ENCODE measurements at places on chromosomes 2 and 18. TPM values are rescaled to one million over a fixed set of nuclear protein-coding genes. Genes with fewer than 3 reads are reported as not detected.

Gene SOWAHC
- 28.2 TPM for total RNA-seq

Gene DCDC2C
- 0.48 TPM for total RNA-seq

Gene FSHR
- 0.69 TPM for total RNA-seq

Gene ZNF521
- total RNA-seq: 58.3 TPM

Gene CCDC148
- 5.3 TPM for total RNA-seq

Gene PPIL3
- 83.1 TPM for total RNA-seq

Gene MTERF4
- 41.3 TPM for total RNA-seq

Gene DNAJB2
- total RNA-seq: 38.7 TPM

Gene UGT1A9
- total RNA-seq: not detected

Gene REG3G
- not detected for total RNA-seq

Gene CNGA3
- 0.85 TPM for total RNA-seq

Gene GNLY
- total RNA-seq: not detected

Gene ACMSD
- not detected for total RNA-seq

Gene LIMS2
- 18.7 TPM for total RNA-seq

Gene VAPA
- total RNA-seq: 278 TPM

Gene EHD3
- 8.3 TPM for total RNA-seq

Gene CHST9
- total RNA-seq: 7.0 TPM

Gene TMEM37
- 1.1 TPM for total RNA-seq

Gene CPO
- 0.53 TPM for total RNA-seq

Gene KRTCAP3
- total RNA-seq: 2.5 TPM

Gene FAM228B
- 61.8 TPM for total RNA-seq

Gene TBR1
- 0.11 TPM for total RNA-seq

Gene ELOA2
- not detected for total RNA-seq

Gene UNC50
- 44.0 TPM for total RNA-seq

Gene STK11IP
- 19.8 TPM for total RNA-seq

Gene ZBTB7C
- 8.6 TPM for total RNA-seq

Gene INSIG2
- total RNA-seq: 32.3 TPM

Gene ATP6V1B1
- 0.63 TPM for total RNA-seq

Data from urinary bladder (tissue), 4 donors.